ENCODE measurements at places on chromosomes 6 and 20.
A peak's percentile ranks its signal among the peaks of the same experiment; 100 is the strongest.

DNA sequence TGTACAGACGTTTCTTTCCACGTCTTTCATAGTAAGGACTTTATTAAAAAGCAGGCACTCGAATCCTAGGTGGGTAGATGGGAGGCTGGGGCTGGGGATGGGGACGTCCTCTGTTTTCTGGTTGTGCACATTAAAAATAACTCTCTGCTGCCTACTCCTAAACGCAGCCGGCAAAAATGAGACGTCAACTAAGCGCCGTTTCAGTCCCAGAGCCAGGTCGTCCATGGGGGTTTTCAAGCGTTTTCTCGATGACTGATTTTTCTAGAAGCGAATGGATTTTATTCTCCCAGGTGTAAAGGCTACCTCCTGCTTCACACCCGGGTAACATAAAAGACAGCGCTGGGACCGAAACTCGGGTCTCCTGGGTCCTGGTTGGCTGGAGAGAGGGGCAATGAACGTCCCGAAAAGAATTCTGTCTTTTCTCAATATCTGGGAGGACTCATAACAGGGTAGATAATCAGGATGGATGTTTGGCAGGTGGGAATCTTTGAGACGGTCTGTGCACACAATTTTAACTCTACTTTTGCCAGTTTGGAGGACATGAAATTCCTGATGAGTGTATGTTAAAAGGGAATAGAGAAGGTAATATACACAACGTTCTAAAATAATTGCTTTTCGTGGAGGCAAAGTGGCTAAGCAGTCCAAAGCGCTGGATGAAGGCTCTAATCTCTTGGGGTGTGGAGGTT, 25.2 kb downstream of the GPX6 start:
- no peak for DNase-seq

DNA sequence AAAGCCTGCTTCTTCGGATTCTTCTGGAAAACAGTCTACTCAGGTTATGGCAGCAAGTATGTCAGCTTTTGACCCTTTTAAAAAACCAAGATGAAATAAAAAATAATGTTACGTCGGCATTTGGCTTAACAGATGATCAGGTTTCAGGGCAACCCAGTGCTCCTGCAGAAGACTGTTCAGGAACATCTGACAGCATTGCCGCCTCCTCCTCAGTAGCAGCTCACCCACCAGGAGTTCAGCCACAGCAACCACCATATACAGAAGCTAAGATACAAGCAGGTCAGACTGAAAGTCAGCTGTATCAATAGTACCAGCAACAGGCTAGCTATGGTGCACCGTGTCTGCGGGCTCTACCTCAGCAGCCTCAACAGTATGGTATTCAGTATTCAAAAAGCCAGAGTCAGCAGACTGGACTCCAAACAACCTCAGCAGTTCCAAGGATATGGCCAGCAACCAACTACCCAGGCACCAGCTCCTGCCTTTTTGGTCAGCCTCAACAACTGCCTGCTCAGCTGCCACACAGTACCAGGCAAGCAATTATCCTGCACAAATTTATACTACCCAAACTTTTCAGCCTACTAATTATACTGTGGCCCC, 51.9 kb downstream of the BTBD9 start:
- no peak for DNase-seq

GRCh38 chr6:32790306-32790705, 26.5 kb downstream of the HLA-DOB start:
- DNase-seq, result no peak

- DNase-seq, result no peak
Measured at GRCh38 chr20:57402206-57403125, 11.3 kb downstream of the RBM38 start.

GRCh38 chr6:157143890-157144798, 179.2 kb downstream of the TMEM242 start:
- DNase-seq, result no peak

GRCh38 chr6:41657131-41658094, 19.1 kb downstream of the MDFI start:
- DNase-seq, result no peak

DNA sequence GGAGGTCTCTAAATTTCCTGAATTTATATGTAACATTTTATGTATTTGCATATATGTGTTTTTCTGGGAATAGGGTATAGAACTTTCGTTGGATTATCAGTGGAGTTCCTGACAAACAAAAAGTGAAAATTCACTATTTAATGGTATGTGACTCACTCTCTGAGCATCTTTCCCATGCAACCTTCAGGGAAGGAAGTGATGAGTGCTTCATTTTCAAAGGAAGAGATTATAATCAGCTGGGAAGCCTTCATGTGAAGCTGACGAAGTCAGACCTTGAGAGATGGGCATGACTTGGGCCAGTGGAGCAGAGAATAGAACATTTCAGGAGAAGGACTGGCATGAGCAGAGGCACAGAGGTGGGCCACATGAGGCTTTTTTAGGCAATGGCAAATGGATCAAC, 72.7 kb downstream of the FAXC start:
- DNase-seq, result no peak

- no peak for DNase-seq
Measured at GRCh38 chr6:116389357-116389756, 18.6 kb downstream of the DSE start.

DNA sequence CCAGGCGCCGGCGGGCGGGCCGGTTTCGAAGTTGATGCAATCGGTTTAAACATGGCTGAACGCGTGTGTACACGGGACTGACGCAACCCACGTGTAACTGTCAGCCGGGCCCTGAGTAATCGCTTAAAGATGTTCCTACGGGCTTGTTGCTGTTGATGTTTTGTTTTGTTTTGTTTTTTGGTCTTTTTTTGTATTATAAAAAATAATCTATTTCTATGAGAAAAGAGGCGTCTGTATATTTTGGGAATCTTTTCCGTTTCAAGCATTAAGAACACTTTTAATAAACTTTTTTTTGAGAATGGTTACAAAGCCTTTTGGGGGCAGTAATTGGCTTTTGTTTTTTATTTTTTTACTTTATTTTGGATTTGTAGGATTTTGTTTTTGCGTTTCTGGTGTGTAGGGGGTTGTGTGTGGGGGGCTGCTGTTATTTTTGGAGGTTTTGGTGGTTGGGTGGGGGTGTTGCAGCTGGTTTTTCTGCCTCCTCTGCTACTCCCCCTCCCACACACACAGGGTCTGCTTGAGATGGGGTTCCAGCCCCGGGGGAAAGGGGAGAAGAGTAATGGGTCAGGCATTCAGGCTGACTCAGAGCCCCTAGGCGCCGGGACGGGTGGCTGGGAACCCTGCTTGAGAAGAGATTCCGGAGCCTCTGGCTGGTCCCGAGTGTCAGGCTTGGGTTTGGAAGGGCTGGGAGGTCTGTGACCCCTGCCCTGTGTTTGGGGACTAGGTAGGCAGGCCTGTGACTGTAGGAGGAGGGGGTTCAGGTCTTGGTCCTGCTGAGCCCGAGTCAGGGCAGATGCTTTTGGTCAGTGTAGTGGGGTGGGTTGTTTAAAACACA, 2.0 kb downstream of the CEBPB start:
- DNase-seq, result peak; percentile 83

DNA sequence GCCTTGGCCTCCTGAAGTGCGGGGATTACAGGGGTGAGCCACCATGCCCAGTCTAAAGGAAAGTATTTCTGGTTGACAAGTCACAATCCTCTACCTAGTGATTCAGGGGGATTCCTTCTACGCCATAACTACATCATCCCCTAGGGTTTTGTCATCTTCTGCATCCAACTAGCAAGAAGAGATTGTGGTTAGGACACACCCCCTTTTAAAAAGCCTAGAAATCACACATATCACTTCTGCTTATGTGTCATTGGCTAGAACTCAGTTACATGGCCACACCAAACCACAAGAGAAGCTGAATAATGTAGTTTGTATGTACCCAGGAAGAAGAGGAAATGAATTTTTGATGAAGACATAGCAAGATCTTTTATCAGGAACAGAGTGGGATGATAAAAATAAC, 14.7 kb upstream of the CHD6 start:
- DNase-seq, result no peak

DNA sequence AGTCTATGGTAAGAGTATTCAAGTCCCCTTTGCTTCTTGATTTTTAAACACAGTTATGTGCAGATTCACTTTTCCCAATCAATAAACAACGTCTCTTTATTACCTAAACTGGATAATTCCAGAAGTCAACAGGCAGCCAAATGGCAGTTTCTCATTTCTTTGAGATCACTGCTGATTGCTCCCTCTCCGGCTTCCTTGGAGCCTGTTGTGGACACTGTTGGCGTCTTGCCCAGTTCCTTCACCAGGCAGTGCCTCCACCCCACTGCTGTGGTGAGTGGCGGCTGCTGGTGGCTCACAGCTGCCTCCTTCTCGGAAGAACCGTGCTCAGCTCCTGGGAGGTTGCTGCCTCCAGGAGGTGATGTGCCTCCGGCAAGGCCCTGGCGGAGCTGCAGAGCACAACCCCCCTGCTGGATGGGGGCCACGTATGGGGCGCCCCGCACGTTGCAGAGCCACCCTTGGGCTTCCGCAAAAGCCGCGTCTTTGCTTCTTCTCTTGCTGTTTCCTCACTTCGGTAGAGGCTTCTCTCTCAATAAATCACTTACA, 105.1 kb upstream of the CNKSR3 start:
- DNase-seq, result no peak

- DNase-seq, result no peak
Measured at GRCh38 chr6:114362396-114362795, 19.6 kb upstream of the HS3ST5 start.

Measured in stimulated activated naive CD4-positive, alpha-beta T cell treated with Interleukin-2 at 50 U/mL for 16 hours (primary cell).